ENCODE measurements at places on chromosomes 13 and 19.

- no peak for DNase-seq
Measured at GRCh38 chr13:24644036-24644435, 36.2 kb upstream of the ATP12A start.

DNA sequence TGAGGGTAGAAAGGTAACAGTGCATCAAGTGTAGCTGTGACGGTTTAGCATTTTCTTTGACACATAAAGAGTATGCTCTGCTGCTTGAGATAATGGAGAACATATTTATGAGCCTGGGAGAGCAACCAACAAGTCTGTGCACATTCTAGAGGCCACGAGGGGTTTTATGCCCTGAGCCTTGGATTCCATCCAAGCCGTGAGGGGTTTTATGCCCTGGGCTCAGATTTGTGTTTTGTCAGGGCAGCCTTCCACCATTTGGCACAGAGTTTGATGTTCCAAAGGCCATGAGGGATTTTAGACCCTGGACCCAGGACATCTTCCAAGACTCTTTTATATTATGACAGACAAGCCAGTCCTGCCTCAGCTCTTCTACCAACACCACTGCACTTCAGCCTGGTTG lies 106.4 kb downstream of the ZNF486 start:
- DNase-seq: no peak

GRCh38 chr19:13005861-13006370 lies 10.6 kb downstream of the NFIX start:
- no peak for DNase-seq

DNA sequence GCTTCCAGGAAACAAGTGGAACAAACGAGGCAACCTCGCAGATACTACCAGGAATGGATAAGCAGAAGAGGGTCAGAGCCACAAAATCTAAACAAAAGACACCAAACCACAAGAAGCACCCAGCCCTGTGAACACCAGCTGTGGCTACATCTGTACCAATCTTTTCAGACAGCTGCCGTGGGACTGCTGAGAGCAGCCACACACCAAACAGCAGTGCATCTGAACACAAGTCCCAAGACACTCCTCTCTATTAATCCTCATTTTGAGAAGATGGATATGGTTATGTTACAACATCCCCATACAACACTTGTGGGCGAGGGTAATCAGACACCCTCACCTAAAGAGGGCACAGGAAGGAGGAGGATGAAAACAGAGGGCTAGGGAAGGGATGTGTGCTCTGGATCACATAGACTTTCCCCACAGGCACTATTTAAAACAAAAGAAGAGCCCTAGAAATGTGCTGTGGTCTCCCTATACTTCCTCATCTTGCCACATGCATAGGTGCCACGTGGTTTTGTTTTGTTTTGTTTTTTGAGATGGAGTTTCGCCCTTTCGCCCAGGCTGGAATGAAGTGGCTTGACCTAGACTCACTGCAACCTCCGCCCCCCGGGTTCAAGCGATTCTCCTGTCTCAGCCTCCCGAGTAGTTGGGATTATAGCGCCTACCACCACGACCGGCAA lies 41.6 kb upstream of the ZNF14 start:
- DNase-seq: no peak

- no peak for DNase-seq
Measured at GRCh38 chr13:82661126-82661525, 1221.1 kb downstream of the SLITRK1 start.

- no peak for DNase-seq
Measured at GRCh38 chr19:19402656-19403372, 2.7 kb upstream of the GATAD2A start.

GRCh38 chr13:110280231-110280813 lies 26.6 kb downstream of the COL4A1 start:
- no peak for DNase-seq

DNA sequence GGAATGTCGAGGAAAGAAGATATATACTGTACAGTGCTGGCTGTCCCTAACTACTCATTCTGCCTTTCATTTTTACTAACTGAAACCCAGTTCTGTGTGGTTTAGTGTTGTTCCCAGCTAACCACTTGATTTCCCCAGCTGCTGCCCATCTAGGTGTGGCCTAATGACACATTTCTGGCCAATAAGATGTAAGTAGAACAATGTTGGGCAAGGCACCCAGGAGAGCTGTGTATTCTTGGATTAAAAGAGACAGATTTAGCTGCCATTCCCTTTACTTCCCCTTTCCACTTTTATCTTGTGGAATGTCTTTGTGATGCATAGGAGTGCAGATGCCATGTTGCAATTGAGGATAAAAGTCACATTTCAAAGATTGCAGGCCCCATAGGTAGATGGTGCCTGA lies 28.3 kb upstream of the PCDH9 start:
- DNase-seq: no peak

DNA sequence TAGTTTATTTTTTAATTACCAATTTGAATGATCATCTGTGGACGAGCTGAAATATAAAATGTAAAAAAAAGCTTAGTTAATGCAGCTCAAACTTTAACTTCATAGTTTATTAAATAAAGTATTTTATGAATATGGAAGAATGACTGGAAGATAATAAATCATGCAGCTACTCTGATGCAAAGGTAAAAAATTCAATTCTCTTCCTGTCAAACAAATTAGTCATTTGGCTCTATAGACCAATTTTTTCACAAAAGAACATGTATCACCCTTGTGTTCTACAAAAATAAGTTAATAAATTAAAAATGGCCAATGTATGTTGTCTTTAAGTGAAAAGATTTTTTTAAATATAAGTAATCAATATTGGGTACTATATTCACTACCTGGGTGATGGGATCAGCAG lies 26.2 kb downstream of the EXOSC8 start:
- DNase-seq: no peak

DNA sequence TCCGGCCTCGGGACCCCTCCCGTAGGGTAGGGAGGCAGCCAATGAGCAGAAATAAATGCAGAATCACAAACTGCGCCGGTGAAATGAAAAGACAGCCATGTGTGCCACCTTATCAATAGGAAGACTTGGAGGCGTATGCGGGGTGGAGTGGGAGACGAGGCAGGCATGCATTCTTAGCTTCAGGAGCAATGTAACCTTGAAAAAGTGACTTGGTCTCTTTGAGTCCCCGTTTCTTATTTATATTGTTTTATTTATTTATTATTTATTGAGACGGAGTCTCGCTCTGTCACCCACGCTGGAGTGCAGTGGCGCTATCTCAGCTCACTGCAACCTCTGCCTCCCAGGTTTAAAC lies 16.0 kb downstream of the SSC5D start:
- DNase-seq: no peak

DNA sequence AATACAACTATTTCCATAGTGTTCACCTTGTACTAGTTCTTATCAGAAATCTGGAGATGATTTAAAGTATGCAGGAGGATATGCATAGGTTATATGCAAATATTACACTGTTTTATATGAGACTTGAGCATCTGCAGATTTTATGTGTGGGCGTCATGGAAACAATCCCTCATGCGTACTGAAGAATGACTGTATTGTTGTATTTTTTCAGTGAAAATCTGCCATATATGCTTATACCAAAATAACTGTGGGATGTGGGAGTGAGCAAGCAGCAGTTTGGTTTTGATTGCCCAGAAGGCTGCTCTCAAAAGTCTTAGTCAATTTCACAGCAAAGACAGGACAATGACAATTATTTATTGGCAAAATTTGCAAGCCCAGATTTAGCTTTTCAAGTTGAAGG lies 238.8 kb upstream of the PCDH20 start:
- DNase-seq: no peak

- no peak for DNase-seq
Measured at GRCh38 chr19:518598-519231, 11.4 kb downstream of the TPGS1 start.

DNA sequence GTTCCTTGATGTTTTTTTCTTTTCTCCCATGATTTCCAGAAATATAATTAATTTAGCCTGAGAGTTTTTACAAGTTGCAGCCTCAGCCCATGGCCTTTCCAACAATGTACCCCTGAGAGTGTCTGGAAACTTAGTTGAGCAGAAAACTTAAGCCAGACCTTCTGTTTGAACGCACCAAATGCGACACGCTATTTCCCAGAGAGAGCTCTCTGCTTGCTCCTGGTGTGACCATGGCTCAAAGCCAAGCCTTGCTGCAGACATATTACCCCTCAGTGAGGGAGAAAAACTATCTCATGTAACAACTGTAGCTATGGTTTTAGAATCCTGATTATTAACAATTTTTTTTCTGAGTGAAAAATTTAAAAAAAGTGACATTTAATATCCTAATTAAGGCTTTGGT lies 1204.5 kb upstream of the SLC10A2 start:
- DNase-seq: no peak

- no peak for DNase-seq
Measured at GRCh38 chr19:10006335-10006708, 4.0 kb downstream of the COL5A3 start.

GRCh38 chr13:92187378-92187989 lies 789.1 kb downstream of the GPC5 start:
- DNase-seq: no peak

DNA sequence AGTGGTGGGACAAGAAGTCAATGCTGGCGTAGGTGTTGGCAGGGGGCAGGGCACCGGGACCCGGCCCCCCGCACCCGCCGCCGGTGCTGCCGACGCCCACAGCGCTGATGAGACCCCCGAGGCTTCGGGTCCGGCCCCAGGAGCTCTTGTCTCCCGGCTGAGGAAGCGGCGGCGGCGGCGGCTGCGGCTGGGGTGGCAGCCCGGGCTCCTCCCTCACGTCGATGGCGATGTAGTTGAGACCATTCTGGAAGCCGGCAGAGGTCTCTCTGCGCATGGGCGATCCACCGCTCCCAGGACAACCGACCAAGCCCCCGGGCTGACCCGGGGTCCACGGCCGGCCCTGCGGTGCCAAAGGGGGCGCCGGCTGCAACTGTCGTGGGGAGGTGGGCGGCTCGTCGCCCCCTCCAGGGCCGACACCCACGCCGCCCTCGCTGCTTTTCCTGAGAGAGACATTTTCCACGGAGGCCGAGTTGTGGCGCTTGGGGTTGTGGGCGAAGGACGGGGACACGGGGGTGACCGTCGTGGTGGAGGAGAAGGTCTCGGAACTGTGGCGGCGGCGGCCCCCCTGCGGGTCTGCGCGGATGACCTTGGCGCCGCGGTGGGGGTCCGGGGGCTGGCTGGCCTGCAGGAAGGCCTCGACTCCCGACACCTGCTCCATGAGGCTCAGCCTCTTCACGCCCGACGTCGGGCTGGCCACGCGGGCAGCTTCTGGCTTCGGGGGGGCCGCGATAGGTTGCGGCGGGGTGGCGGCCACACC lies 4.1 kb downstream of the IRS2 start:
- DNase-seq: no peak

DNA sequence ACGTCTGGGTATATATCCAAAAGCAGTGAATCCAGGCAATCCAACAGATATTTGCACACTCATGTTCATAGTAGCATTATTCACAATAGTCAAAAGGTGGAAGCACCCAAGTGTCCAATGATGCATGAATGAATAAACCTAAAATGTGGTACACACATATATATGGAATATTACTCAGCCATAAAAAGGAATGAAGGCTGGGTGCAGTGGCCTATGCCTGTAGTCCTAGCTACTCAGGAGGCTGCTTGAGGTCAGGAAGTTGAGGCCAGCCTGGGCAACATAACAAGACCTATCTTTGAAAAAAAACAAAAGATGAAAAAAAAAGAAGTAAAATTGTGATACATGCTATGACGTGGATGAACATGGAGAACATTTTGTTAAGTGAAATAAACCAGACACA lies 10.4 kb upstream of the USP12 start:
- DNase-seq: no peak

DNA sequence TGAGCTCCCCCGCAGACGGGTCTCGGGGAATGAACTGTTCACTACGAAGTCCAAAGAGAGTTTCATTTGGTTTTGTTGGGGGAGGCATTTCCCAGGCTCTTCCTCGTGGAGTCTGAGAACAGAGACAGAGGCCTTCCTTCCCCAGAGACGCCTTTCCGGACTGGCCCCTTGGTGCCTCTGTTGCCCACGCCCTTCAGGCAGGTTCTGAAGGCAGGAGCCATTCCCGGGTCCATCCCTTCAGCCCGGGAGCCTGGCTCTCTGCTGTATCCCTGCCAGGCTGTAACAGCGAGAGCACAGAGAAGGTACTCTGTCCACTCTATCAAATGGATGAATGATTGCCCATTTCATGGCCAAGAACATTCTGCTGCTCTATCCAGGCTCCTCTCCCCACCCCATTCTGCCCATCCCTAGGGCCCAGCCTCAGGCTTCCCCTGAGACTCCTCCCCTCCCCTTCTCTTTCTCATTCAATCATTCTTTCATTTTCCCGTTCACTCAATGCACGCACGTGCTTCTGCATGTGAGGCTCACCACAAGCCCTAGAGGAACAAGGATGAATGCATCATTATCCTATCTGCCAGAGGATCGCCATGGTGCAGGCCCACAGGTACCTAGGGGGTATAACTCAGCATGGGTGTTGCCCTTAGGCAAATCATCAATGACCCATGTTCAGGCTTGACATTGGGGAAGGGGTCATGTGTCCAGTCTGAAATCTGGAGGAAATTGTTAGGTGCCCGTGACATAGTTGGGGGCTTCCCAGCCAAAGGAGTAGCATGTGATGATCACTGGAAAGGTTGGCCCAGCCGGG lies 298.6 kb downstream of the ZNF536 start:
- no peak for DNase-seq

DNA sequence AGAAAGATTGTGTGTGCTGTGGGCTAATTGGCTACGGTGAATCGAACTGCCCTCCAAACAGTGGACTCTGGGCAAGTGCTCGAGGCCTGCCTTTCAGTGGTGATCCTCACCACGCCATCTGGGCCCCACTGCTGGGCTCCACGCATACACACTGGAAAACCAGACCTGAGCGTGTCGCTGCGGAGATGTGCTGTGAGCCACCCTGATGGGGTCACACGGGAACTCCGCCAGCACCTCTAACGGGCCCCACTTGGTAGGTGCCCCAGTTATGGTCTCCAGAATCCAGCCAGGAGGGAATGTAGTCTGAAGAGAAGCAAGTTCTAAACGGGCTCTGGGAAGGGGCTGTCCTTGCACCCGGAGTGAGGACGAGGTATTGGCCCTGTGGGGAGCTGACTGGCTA lies 39.3 kb downstream of the C13orf46 start:
- DNase-seq: no peak

DNA sequence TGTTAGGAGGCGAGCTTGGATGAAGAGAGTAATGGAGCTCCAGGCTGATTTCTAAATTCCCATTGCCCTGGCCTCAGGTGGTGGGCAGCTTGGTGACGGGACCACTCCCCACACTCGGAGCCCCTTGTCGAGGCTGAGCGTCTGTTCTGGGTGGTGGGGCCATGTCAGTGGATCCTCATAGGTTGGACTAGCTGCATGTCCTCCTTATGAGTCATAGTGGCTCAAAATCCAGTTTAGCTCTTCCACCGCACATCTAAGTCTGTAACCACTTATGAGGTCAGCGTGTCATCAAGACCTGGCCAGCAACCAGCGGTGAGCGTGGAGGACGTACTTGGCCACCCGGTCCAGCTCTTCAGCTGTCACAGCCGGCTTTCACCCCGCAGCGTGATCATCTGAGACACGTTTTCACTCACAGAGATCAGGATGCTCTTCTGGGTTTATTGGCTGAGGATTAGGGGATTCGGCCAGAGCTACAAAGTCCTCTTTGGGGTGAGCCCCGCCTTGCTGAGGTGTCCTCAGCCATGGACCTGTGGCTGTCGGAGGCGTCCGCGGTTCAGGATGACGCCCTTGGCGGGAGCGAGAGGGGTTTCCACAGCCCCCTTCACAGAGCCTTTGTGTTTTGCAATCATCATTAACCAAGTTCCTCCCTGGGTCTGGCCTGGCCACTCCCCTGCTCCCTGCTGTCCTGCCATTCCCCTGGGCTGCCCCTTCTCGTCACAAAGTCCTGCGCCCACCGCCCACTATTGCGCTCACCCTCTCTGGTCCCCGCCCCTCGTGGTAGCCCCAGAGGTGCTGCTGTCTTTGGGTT lies 41.9 kb downstream of the ADPRHL1 start:
- peak; percentile 68 for DNase-seq
